ENCODE measurements at places on chromosomes 16 and 17.
A peak's percentile ranks its signal among the peaks of the same experiment; 100 is the strongest.

GRCh38 chr16:72380283-72380682 is 208.3 kb upstream of the PMFBP1 start:
- DNase-seq, result no peak

DNA sequence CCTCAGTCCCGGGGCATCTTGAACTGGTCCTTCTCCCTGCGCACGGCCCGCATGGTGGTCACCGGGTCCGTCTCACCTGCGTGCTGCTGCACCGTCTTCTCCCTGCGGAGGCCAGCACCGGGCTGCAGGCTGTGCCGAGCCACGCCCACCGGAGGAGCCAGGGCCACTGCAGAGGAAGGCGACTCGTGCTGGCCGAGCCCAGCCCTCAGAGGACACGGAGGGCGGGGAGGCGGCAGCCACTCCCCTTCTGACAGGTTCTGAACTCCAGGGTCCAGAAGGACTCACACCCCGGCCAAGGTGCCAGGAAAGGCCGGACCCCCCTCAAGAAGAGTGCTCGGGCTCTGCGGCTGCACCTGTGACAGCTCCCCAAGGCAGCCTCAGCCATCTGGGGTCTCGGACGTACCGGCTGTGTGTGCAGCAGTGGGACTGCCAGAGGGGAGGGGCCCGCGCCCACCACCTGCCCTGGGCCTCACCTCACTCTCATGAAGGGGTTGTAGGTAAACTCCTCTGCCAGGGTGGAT is 15.8 kb upstream of the IGFALS start:
- no peak for DNase-seq

DNA sequence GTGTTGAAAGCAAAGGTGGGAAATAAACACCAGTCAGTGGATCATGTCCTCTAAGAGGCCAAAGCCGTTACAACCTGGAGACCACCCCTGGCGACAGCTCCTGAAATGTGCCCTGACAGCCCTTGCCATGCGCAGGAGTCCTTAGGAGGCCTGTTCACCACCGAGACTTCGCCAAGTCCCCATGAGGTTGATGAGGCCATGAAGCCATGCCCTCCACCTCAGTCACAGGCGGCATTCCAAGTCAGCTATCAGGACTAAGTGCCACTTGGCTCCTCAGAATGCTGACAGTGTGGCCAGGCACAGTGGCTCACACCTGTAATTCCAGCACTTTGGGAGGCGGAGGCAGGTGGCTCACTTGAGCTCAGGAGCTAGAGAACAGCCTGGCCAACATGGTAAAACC is 27.1 kb downstream of the ADAM11 start:
- no peak for DNase-seq

DNA sequence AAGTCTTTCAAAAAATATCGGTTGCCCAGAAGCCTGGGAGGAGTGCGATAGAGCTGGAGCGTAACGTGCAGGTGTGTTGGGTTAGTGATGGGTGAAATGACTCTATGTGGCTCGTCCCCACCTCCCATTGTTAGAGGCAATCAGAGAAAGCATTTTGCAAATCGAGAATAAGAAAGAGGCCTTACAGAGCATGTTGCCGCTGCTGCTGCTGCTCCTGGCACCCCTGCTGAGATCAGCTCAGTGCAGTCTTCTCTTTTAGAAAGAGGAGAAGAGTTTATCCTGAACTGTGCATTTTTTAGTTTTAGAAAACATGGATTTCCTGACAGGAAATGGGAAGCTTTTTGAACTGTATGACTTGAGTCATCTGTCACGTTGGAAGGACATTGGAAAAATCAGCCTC is 774.5 kb upstream of the RBFOX1 start:
- no peak for DNase-seq

DNA sequence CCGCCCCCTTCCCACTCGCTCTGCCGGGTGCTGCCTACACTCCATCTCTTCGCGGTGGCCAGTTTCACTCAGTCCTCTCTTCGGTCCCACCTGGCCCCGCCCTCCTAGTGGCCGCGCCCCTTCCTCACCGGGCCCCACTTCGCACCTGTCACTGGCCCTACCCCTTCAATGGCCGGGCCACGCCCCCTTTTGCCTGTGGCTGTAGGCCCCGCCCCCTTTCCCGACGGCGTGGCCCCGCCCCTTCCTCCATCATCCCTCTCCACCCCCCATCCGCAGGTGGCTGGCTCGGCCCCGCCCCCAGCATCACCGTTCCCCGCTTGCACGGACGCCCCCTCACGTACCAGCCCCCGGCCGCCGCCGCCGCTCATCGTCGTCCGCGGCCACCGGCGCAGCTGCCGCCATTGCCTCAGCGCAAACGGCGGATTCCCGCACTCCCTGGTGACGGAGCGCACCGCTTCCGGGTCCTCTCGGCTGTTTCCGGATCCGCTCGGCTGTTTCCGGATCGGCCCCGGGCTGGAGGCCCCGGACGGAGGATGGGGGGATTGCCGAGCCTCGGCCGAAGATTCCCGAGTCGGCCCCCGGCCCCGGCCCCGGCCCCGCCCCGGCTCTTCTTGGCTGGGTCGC is at the start of gene RABEP2:
TSS of gene RABEP2 (minus strand) at position 477 of the 624 bp plus-strand sequence. CDS start at position 402, 75 bp downstream.
- DNase-seq, result peak; percentile 85

- DNase-seq, result no peak
These were observed 60.9 kb upstream of the FAM20A start for GRCh38 chr17:68662037-68662432.

DNA sequence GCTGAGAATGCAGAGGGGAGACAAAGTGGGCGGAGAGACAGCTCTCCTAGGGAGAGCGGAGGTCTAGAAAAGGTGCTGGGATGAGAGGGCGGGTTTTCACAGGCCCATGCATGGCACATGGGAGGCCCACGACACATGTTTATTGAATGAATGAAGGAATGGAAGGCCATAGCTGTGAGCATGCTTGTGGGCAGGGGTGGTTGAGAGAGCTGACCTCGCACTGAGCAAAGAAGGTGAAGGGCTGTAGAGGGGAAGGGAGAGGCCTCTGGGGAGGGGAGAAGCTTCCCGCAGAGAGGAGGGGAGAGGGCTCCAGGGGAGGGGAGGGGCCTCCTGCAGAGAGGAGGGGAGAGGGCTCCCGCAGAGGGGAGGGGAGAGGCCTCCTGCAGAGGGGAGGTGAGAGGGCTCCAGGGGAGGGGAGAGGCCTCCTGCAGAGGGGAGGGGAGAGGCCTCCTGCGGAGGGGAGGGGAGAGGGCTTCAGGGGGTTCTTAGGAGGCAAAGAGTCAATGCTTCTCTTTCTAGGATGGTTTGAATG is 27.3 kb downstream of the SDK2 start:
- DNase-seq, result no peak

DNA sequence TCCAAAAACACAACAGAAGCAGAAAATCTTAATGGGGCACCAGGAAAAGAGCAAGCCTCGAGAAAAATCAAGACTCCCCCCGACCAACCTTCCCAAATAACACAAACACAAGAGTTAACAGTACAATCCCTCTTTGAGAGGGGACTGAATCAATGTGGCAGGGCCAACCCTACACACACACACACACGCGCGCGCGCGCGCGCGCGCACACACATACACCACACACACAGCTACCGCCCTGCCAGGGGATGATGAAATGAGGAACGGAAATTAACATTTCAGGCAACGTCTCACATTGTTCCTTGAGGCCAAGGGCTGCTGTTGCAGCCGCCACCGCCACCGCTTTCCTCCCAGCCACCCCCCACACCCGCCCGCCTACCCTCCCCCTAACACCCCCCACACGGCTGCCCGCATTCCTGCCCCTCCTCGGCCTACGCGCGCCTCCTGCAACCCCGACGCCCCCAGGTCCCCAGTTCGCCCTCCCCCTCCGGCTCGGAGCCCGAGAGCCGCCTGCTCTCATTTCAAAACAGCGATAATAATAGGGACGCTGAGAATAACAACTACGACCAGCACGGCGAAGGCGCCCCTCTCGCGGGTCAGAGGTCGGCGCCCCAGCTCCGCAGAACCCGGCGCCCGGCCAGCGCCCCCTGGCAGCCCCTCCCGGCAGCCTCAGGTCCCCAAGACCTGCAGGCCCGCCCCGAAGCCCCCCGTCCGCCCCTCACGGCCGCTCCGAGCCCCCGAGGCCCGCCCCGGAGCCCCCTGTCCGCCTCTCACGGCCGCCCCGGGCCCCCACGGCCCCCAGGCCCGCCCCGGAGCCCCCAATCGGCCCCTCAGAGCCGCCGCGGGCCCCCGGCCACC is 1.1 kb downstream of the ANKRD11 start:
- peak; percentile 94 for DNase-seq

DNA sequence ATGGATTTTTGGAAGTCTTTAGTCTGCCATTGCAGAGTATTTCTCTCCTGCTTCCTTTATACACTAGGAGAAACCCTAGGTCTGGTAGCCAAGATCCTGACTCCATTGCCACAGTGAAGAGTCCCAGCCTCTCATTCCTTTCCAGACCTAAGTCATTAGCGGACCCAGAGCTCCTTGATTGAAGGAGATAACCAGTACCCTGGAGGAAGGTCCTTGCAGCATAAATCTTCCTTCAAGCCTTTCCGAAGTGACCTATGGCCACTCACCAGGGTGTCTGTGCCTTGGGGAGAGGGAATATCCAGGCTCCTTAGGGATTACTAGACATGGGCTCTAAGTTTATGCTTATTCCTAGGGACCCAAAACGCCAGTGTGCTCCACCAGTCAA is 35.8 kb downstream of the BCL7C start:
- no peak for DNase-seq

DNA sequence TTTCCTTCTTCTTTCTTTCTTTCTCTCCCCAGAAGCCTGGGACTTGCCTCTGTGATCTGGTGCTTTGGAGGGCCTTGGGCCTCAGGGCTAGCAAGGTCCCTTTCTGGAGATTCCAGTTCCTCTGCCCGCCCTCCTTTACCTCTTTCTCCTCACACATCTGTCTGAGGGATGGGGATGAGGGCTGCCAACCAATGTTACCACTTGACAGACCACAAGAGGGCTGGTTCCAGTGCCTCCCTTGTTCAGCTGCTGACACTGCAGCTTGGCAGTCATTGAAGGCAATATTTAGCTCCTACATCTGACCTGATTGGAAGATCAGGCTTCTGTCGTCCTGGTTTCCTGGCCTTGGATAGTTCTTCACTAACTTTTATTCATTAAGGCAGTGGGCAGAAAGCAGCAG is 3.6 kb upstream of the ZNF652 start:
- no peak for DNase-seq

GRCh38 chr17:41710472-41711090 is 1.6 kb upstream of the GAST start:
- no peak for DNase-seq

DNA sequence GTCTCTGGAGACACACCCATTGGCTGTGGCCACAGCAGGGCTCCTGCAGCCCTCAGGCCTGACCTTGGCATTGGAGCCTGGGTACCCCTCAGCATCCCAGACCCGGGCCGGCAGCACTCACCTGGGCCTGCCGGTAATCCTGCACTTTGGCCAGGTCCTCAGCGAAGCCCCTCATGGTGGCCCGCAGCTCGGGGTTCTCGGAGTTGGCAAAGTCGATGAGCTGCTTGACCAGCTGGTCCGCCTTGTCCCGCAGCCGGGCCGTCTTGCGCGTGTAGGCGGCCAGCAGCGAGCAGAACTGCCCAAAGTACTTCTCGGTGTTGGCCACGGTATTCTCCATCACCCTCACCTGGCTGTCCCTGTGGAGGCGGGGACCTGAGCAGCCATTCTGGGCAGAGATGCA is 2.2 kb downstream of the CIBAR2 start:
- no peak for DNase-seq

GRCh38 chr16:48491517-48491916 is 106.3 kb upstream of the SIAH1 start:
- no peak for DNase-seq

DNA sequence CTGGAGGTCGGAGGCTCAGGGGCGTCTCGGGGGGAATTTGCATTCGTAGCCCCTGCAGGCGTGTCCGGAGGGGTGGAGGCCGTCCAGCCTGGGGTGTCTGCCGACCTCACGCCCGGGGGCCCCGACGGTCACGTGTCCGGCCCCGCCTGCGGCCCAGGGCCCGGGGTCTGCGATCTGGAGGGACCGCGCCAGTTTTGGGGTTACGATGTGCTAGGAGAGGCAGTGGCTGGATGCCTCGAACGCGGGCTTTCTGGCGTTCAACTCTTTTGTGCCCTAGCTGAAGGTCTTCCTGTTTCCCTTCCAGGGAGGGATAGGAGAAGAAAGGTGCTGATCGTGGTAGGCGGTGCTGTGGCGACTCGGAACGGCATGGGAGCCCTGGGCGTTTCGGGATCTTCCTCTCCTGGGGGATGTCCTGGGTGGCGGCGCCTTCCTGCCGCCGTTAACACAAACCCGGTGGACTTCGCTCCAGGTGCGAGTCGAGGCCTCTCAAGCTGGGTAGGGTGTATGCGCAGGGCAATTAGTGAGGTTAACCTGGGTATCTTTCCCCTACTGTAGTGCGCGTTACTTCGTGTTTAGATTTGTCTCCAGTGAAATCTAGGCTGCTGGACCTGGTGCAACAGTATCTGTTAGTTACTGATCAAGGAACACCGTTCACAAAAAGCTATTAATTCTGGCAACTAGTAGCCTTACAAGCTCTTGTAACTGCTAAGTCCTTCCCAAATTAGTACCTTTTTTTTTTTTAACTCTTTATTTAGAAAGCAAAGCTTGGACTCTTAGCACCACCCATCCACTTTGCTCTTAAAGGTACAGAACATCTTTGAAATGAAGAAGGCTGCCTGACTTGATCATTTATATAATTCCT is 1.3 kb downstream of the AKAP1 start:
- no peak for DNase-seq

DNA sequence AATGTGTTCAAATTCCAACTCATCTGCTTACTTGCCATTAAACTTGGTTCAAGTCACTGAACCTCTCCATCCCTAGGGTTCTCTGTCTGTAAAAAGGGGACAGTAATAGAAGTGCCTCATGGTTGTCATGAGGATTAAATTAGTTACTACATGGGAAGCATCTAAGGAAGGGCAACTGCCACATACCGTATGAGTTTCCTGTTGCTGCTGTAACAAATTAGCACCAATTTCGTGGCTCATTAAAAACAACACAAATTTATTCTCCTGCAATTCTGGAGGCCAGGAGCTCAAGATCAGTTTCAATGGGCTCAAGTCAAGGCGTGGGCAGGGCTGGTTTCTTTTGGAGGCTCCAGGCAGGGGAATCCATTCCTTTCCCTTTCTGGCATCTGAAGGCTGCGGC is 18.6 kb downstream of the CD300LF start:
- no peak for DNase-seq

DNA sequence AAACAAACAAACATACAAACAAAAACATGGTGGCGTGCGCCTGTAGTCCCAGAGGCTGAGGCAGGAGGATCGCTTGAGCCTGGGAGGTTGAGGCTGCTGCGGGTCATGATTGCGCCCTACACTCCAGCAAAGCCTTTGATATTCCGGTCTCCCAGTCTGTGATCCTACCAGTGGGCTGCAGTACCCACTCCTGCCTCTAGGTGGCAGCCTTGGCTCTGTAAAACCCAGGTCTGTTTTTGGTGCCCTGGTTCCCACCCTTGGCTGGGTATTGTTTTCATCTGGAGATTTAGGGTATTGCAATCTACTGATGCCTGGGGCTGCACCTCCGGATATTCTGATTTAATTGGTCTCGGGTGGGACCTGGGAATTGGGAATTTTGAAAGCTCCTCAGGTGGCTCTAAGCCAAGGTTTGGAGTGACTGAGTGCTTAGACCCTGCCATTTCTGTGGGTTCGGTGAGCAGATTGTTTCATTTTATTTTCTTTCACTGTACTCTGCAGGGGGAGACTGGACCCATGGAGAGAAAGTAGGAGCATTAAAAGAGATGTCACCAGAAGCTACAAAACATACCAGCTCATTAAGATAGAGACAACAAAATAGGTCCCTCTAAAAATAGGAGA is 40.5 kb downstream of the MYH3 start:
- DNase-seq, result peak; percentile 19

Data from skin of body (tissue), 3 donors.